ENCODE measurements at places on chromosomes 4 and X.

- DNase-seq, result no peak
These were observed 623.9 kb downstream of the CENPC start for GRCh38 chr4:66921433-66921832.

- no peak for DNase-seq
These were observed 701.0 kb upstream of the PITX2 start for GRCh38 chr4:111323916-111324315.

DNA sequence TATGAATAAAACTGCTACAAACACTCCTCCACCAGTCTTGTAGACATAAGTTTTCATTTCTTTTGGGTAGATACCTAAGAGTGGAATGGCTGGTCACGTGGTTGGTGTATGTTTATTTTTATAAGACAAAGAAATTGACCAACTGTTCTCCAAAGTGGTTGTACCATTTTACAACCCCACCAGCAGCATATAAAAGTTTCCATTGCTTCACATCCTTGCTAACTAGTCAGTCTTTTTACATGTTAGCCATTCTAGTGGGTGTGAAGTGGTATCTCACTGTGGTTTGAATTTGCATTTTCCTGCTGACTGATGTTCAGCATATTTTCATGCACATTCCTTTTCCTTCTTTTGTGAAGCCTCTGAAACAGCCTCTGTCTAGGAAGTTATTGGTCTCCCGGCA lies 76.2 kb upstream of the ADGRG2 start:
- no peak for DNase-seq

GRCh38 chr4:69503558-69503957 lies 7.9 kb upstream of the UGT2B4 start:
- DNase-seq, result no peak

- no peak for DNase-seq
These were observed 3.4 kb downstream of the SORCS2 start for GRCh38 chr4:7195546-7196287.

DNA sequence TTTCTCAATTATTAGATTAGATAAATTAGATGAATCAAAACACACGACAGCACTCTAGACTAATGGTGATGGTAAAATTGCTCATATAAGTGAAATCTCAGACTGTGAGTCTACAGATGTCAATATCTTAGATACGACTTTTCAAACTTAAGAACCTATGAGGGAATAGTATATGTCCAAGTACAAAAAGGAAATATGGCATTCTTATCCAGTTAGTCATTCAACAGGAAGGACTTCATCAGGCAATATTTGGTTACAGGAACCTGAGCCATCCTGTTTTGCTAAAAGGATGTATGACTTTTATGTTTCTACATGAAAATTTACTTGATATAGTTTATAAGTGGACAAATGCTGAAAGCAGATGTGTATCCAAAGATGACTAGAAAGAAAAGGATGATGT lies 107.0 kb downstream of the CT47B1 start:
- DNase-seq, result no peak

- no peak for DNase-seq
These were observed 4.0 kb downstream of the HERC6 start for GRCh38 chr4:88382621-88383020.

DNA sequence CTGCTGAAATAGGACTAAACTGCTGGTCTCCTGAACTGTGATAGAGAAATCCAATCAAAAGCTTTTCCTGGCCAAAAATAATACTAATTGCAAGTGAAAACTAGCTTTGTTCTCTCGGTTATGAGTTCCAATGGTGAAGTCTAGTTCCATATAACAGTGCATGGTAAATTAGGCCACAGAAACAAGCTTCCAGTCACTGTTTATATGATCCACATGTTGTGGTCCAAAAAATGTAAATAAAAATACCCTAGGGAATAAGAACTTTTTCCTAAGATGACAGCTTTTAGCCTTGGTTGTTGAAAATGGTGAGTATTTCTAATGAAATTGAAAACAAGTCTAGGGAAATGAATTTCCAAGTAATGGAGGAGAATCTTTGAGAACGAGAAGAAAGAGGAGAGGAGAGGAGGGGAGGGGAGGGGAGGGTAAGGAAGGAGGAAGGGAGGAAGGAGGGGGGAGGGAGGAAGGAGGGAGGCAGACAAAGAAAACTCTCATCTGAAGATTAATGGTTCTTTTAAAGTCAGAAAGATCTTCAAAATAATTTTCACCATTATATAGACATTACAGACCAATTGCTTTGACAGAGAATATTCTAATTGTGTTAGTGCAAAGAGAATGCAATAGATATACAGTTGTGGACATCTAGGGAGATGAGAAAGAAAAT lies 26.1 kb downstream of the PALLD start:
- DNase-seq, result no peak

DNA sequence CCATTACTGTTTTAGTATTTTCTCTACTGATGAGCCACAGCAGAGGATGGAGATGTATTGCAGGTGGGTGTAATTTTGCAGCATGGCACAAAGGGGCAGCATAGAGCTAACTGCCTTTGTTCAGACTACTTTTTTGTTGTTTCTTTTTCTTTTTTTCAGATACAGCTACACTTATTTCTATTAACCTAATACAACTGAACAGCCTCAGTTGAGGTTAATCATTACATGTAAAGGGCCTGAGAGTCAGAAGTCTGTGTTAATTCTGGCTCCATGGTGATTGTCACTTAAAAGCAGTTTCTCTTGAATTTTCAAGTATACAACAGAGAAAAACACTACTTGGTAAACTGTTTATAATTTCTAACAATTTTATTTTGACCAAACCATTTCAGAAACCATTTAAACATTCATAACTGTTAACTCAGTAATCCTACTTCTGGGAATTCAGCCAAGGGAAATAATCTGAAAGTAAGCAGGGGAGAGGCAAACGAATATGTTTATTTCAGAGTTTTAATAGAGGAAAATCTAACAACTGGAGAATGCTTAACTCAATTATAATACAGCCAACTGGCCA lies 13.9 kb upstream of the PPEF2 start:
- no peak for DNase-seq

GRCh38 chr4:130648570-130648969 lies 1552.6 kb downstream of the C4orf33 start:
- no peak for DNase-seq

DNA sequence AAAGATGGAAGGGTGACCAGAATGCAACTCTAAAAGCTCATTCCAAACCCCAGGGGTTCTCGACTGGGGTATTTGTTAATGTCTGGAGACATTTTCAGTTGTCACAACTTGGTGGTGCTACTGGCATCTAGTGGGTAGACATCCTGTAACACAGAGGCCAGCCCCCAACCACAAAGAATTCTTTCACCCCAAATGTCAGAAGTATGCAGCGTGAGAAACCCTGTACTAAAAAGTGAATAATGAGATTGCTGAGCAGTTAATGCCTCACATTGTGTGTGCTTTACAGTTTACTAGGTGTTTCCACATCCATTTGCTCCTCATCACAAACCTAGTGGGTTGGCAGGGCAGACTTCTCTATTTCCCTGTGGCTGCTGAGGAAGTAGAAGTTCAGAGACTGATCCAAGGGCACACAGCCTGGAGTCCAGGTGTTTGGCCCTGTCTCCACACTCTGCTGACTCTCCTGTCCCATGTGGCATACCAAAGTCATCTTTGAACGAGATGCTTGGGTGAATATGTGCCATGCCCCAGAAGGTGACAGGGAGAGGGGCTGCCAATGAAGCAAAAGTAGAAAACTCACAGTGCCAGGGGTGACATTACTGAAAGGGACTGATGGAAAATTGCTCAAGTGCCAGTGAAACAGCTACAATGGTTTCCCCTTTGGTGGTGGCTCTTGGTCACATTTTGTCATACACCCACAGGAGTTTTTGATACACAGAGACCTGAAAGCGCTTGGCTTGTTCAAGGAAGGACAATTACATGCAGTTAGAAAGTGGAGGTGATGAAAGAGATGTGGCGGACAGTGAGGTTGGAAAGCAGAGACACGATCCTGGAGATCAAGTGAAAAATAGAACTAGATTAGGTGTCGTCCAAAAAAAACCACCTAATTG lies 10.1 kb upstream of the TMEM154 start:
- no peak for DNase-seq

DNA sequence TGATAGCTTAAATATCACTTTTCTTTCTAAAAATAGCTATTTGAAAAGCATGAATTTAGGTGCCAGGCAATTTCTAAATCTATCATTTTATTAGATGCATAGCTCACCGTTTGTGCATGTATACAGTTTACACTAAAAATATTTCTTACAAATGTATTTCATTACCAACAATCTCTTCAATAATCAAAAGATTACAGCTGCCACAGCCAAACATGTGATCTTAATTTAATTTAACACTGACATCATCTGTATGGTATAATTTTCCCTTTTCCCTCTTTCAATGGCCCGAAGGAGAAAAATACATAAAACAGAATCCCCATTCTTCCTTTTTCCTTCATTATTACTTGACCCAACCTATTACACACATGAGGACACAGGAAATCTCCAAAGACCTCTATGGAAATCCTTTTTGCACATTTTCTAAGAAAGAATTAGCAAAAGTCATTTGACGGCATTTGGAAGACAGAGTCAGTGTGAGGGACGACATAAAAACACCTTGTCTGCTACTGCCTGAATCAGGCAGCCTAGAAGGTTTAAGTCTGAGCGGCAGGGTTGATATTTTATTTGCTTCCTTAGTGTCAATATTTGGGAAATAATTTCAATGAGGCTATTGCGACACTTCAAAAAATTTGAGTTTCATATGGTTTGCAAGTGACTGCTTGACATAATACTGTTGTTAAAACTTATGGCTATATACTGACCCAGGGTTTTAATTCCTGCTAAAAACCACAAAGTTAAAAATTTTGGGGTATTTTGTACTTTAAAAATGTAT lies 111.2 kb downstream of the TTC29 start:
- no peak for DNase-seq

- no peak for DNase-seq
These were observed 389.9 kb downstream of the PACRGL start for GRCh38 chr4:21090094-21090666.

GRCh38 chr4:112594993-112595392 lies 41.7 kb downstream of the ZGRF1 start:
- DNase-seq, result no peak

DNA sequence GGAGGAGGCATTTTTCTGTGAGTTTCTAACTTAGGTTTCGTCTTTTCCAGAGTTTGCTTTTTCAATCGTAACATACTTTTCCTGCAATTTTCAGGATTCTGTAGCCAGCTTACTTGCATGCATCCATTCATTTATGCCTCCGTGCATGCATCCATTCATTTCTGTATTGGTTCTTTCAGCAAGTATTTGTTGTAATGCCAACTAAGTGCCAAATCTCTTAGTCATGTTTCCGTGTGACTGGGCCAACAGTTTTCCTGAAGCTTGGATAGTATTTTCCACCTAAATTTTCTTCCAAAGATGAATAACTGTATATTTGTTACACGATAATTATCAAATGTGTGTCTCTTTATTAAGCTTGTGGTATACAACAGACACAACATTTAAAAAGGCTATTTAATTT lies 41.5 kb downstream of the CBLL2 start:
- DNase-seq, result no peak

- DNase-seq, result no peak
These were observed 9.5 kb downstream of the PRMT9 start for GRCh38 chr4:147674496-147674895.
